Fibroblast of the aortic adventitia (primary cell): ENCODE measurements at places on chromosomes 6 and 20.

DNA sequence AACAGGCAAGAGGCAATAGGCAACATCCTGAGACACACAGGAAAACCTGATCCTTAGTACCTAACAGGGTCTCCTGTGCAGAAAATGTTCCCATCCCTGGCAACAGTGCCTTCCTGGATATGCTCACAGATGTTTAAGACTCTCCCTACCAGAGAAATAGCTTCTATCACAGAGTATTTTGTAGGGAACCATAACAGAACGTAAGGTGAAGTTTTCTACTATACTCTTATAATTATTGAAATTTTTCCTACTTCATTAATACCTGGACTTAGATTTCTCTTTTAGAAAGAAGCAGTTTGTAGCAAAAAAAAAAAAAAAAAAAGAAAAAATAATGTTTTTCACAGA lies 33.5 kb upstream of the LGSN start:
- DNase-seq: no peak

DNA sequence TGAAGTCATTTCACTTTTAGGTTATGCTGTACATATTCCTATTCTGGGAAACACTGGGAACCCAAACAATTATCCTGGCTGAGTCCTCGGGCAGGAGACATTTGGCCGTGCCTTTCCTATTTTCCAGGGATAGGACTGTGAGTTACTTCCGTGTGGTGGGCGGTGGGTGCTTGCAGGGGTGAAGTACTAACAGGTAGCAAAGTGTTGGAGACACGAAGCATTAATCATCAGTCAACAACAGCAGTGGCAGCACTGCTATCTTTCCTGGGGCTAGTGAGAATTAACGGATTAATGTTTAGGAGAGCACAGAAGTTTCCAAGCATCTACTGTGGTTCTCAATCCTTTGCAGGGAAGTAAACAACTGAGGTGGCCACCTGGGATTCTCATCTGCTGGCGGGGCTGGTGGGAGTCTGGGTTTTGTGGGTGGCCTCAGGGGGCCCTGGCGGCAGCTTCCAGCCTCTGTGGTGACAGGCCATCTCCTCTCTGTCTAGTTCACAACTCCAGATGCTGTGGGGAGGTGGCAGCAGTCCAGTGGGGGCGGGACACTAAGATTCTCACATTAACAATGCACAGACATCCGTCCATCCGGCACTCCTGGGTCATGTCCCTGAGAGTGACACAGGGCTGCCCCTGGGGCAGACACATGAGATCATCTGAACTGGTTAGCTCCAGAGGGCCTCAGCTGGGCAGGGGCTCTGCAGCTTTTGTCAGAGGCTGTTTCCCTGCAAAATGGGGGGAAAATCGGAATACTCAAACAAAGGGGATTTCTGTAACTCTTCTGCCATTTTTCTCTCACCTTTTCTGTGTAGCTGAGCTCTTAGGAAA lies 90.9 kb downstream of the GJA10 start:
- no peak for DNase-seq

DNA sequence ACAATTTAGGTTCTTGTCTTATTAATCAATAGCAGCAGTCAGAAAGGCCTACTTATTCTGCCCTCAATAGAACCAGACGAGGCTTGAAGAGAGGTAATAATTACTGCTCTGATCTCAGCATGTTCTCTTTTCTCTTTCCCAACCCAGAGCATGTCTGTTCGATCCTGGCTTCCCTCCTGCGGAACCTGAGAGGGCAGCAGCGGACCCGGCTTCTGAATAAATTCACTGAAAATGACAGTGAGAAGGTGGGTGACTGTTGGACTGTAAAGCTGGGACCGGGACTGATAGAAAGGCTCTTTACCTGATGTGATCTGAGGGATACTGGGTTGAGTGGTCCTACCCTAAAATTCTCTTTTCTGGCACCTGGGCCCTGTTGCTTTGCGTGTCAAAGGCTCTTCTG lies 63.0 kb upstream of the VSTM2L start:
- DNase-seq: no peak

DNA sequence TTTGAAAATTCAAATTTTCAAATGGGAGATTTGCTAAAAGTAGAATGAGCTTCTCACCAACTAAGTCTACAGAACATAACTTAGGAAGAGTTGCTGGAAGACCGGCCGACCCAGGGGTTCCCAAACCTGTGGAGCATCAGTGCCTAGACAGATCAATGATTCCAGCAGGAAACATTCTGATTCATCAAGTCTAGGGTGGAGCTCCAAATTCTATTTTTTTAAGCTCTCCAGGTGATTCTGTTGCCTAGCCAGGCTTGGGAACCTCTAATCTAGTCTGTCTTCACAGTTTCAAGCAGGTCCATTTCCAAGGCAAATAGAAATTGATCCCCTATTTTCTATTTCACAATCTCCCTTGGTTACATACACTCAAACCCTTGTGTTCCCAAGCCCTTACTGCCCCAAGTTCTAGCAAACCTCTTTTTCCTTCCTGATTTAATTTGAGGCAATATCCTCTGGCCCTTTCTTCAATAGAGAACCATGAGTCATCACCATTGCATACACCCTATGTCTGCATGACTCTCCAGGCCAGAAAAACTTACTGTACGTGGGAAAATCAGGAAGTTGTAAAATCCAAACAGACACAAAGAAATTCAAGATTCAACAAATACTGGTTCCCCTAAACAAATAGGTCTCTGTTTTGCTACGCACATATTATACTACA lies 8.9 kb downstream of the ATXN1 start:
- peak; percentile 91 for DNase-seq
